HuH-7 (cell line): ENCODE measurements at places on chromosomes 4 and X.

DNA sequence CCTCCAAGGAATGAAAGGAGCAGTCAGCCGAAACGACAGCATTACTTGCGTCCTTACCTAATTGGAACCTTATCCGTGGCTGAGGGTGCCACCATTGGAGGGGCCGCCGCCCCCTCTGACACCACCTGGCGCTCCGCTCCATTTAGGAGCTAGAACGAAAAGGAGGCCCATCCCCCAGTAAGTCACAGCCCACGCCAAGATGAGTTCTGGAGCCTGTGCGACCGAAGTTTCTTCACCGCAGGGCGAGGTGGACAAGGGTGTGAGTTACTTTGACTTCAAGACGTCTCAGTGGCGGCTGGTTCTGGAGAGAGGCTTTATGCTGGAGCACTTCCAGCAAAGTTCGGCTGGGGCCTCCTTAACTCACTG lies 729 bp upstream of the IRF2 start:
- DNase-seq, result no peak

GRCh38 chrX:134760650-134761049 lies 102.4 kb upstream of the PLAC1 start:
- no peak for DNase-seq

DNA sequence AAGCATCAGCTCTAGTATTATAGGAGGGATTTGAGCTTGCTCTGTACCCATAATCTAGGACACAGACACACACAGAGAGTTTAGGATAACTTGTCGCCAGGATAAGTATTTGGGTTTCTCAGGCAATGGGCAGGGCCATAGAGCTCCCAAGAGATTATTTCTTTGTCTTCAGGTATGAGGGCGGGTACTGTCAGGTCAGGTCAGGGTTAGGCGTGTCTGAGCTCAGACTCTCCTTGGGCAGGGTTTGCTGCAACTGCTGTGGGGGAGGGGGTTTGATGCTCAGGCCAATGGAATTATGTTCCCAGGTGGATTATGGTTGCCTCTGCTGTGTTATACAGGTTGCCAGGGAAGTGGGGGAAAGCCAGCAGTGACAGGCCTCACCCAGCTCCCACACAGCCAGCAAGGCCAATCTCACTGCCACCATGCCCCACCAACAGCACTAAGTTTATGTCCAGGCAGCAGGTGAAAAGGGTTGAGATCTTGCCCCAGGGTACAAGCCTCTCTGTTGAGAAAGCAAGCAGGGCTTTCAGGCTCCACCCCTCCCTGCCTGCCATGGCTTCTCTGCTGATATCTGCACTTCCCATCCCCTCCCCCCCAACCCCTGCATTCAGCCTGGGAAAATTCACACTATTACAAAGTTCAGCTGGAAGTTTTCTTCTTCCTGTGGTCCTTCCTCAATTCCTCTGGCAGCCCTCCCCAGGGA lies 101.3 kb downstream of the RRAGB start:
- no peak for DNase-seq

- DNase-seq, result no peak
Observed at GRCh38 chr4:84419201-84419600, 79.9 kb downstream of the NKX6-1 start.

DNA sequence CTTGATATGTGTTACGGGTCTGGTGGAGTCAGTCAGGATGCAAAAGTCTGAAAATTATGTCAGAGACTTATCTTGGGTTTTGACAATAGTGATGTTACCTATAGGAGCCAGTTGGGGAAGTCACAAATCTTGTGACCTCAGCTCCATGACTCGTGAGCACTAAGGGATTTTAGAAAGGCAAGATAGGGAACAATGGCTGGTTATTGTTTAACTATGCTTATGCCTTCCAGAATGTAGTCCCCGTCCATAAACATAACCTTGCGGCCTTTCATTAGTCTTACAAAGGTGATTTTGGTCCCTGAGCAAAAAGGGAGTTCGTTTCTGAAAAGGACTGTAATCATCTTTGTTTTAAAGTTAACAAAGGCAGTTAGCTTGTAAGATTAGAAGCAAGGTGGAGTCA lies 23.9 kb upstream of the GATB start:
- no peak for DNase-seq
